ENCODE measurements at places on chromosomes 3 and 15.

DNA sequence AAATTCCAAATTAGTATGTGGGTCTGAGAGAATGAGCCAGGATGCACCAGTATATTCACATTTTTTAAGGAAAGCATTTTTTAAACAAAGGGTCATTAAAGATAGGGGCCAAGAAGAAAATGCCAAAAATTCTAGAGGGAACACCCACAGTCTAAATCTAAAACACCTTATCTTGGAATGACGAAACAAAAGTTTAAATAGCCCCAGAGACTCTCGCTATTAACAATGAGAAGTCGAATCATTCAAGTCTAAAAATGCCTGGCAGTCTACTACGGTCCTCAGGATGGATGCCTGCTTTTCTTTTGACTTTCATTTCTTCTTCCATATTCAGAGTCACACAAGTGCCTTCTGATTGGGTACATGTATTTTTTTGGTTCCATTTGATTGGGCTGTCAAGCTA lies 66.3 kb downstream of the SSUH2 start:
- no peak for DNase-seq

- no peak for DNase-seq
Observed at GRCh38 chr3:40996382-40996781, 202.9 kb upstream of the CTNNB1 start.

DNA sequence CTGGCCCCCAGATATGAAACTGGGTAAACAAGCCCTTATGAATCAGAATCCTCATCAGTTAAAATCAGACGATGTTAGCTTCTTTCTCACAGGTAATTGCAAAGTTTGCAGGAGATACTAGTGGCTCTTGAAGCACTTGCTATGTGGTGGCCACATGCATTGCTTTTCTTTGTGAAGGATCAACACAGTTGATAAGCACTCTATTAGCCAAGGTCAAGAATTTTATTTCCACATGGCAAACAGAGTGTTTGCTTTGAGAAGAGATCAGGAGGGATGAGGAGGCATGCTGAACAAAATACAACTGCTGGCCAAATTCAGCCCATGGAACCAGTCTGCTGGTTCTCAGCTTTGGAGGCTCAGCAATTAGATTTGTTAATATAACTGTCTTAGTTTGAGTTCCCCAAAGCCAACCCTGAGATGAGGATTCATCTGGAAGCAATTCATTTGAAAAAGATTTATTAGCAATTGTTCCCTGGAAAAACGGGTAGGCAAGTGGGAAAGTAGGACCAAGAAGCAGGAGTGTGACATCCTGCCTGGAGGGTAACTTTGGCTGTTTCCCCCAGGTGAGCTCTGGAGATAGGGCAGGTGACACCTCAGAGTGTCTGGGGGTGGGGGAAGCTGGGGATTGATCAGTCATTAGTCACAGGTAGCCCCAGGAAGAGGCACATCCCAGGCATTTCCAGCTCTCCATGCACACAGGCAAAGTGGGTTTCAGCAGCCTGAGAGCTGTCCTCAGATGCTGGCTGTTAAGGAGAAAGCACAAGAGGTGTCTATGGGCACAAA lies 180.3 kb downstream of the ABHD5 start:
- no peak for DNase-seq

- peak; percentile 59 for DNase-seq
Observed at GRCh38 chr3:129003578-129004112, 2.5 kb downstream of the EFCC1 start.

DNA sequence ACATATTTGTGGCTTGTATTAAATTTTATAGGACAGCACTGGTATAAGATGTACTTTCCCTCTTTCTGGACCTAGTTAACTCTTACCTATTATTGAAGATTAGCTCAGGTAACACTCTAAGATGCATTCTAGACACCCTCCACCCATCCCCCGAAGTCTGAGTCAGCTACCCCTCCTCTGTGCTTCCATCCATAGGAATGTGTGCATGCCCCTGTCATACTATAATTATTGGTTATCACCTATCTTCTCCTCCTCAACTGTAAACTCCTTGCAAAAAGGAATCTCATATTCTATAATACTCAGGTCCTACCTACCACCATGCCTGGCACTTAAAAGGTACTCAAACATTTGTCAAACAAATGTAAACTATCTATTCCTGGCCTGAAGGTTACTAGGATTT lies 3.0 kb downstream of the PEAK1 start:
- DNase-seq, result no peak

GRCh38 chr3:156705761-156706616 lies 31.6 kb downstream of the TIPARP start:
- DNase-seq, result no peak

DNA sequence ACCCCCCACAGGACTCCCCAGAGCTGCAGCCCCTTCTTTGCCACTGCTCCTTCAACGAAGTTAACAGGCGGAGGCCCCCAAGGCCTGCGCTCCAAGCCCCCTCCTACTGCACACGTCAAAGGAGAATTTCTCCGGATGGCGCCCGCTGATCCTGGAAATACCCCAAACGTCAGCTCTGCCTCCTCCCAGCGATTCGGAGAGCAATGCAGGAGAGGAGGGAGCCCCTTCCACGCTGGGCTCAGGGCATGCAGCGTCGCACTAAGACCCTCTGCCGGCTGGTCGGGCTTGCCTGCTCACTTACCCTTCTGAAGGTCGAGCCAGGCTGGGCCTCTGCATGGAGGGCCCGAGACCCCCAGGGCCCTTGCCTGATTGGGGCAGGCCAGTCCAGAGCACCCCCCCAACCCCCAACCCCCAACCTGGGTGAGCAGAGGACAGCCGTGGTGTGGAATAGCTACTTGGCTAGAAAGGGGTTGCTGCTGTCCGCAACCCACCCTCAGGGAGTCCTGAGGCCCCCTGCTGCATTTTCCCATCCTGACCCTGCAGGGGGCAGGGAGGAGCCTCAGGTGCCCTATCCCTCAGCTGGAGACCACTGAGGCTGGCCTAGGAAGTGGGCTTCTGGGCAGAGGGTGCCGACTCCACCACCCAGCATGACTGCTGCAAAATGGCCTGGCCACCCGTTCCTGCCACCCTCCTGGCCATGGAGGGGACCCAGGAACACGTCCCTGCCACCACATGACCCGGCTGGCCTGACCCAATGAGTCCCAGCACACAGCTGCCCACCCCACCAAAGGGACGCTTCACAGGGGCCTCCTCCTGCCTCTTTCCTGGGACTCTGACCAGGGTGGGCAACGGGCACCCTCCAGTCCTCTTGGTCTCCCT lies 976 bp downstream of the ATP2B2 start:
- DNase-seq, result no peak

- no peak for DNase-seq
Observed at GRCh38 chr3:162213956-162214355, 717.3 kb downstream of the OTOL1 start.

- DNase-seq, result no peak
Observed at GRCh38 chr3:112813016-112813415, 33.6 kb downstream of the CD200R1L start.

GRCh38 chr3:45607790-45608189 lies 13.2 kb downstream of the LIMD1 start:
- no peak for DNase-seq

DNA sequence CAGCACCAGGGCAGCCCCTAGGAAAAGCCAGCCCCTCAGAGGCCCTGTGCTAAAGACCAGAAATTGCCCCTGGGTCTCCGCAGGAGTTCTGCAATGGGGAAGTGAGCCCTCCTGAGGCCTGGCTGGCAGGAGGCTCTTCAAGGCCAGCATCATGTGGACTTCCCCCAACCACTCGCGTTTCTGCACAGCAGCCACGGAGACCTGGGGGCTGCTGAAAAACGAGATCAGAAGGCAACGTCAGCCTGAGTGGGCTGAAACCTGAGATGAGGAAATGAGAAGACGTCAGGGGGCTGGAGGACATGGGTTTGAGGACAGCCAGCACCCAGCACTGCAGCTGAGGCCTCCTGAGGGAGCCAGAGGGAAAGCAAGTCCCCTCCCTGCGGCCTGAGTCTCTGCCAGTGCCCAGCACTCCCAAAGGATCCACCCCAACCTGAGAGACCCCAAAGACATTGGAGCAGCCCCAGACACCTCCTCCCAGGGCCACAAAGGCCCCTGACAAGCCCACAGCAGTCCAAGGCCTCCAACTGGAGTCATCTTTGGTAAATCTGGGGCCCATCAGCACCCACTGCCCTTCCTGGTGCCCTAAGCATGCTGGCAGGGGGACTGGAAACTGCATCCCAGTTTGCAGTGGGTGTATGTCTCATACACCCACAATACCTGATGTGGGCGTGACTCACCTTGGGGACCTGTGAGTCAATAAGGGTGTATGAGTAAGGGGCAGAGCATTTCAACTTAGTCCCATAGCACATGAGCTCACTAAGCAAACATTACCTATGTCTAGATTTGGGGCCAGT lies 29.2 kb upstream of the CYP11A1 start:
- DNase-seq, result peak; percentile 70

- no peak for DNase-seq
Observed at GRCh38 chr3:128667641-128668040, 17.0 kb upstream of the RPN1 start.

DNA sequence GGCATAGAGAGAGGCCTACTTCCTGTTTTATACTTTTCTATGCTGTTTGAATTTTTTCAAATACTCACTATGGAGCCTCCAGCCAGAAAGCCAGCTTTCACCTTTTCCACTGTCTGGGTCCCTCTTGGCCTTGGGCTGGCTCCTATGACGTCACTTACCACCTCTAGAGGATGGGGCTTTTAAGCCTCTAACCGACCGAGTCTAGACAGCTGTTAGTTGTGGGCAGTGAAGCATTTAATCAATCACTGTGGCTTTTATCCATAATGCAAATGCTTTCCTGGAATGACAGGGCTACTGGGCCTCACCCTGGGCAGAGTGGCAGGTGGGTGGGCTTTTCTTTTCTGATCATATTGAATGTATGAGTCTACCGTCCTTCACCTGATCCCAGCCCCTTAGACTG lies 61.9 kb downstream of the LRRK1 start:
- DNase-seq, result no peak

DNA sequence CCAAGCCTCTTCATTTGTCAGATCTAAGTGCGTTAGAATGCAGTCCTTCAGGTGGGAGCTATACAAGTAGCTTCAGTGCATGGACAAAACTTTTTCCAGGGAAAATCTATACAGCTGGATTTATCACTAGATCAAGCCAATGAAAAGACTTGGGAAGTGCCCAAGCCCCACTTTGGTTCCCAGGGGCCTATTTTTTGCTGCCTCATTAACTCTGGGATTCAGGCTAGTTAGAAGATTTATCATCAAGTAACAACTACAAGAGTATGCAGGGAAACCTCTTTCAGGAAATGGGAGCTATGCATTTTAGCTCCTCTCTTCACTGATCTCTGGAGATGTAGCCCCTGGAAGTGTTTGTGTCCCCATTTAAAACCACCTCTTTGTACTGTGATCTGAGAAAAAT lies 908.8 kb downstream of the SQOR start:
- no peak for DNase-seq

GRCh38 chr3:85604641-85605040 lies 645.9 kb downstream of the CADM2 start:
- DNase-seq, result no peak

DNA sequence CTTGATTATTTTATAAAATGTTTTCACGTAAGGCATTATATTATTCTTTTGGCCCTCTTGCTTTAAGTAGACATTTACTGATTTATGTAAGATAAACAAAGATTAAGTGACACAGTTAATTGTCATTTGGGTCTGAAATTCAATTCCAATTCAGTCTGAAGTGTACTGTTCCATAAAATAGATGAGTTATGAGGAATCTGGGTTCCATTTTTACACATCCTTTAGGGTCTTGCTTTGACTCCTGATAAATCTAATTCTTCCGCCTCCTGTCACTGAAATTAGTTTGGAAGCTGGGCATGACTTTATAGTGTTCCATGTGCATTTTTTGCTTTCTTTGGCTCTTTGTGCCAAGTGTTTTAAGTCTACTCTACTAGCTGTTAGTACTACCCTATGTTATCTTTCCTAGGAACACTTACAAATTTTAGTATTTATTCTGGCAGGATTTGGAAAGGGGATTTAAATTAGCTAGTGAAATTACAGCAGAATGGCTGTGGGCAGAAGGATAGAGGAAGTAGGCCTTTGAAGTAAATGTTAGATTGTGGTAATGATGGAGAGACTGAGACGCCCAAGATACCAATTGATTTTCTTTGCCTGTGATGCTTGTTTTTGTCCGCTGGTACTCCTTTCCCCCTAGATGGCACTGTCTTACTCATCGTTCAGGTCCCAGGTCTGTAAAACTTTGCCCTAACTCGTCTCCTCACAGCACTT lies 14.3 kb downstream of the ARL8B start:
- DNase-seq, result peak; percentile 29

- DNase-seq, result no peak
Observed at GRCh38 chr3:155202626-155203025, 90.9 kb downstream of the STRIT1 start.

DNA sequence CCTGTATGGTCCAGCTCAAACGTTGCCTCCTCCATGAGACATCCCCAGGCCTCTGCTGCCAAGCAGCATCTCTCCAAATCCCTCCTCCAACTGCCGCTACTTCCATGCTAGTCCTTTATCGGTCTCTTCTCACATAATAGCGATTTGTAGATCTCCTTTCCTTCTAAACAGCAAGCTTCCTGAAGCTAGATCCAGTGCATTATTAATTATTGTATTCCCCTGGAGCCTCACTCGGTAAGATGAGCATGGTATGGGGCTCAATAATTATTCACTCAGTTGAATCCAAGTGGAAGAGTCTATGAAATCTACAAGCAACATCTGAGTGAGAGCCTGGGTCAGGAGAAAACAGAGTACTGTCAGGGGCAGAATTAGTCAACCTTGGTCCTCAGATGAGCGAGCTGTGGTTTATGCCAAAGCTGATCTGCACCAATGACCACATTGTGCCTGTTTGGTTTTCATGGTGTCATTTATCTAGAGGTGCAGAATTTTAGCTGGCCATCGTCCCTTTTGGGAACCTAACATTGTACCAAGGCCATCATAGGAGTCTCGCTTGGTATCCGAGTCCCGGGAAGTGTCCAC lies 93.8 kb upstream of the UBE2E1 start:
- DNase-seq, result no peak
